H54 (cell line): ENCODE measurements at places on chromosomes 6 and 20.

GRCh38 chr20:17403461-17403860 lies 127.7 kb downstream of the BFSP1 start:
- DNase-seq, result no peak

DNA sequence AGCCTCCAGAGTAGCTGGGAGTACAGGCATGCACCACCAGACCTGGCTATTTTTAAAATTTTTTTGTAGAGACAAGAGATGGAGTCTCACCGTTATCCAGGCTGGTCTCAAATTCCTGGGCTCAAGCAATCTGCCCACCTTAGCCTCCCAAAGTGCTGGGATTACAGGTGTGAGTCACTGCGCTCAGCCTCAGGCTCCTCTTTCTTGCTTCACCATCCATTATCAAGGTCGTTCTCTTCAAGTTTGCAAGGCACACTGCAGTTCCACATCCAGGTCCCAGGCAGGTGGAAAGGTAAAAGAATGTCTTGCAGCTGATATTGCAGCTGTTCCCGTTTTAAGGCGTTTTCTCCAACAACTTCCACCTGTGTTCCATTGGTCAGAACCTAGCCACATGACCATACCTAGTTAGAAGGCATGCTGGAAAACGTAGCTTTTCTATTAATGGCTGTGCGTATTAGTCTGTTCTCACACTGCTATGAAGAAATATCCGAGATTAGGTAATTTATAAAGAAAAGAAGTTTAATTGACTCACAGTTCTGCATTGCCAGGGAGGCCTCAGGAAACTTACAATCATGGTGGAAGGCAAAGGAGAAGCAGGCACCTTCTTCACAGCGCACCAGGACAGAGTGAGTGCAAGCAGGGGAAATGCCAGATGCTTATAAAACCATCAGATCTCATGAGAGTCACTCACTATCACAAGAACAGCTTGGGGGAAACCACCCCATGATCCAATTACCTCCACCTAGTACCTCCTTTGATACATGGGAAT lies 51.7 kb downstream of the PCNA start:
- no peak for DNase-seq

DNA sequence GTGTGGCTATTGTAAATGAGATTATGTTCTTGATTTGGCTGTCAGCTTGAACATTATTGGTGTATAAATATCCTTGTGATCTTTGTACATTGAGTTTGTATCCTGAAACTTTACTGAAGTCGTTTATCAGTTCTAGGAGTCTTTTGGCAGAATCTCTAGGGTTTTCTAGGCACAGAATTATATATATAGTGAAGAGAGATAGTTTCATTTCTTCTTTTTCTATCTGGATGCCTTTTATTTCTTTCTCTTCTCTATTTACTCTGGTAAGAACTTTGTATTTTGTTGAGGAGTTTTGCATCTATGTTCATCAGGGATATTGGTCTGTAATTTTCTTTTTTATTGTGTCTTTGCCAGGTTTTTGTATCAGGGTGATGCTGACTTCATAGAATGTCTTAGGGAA lies 589.2 kb upstream of the MAN1A1 start:
- no peak for DNase-seq

DNA sequence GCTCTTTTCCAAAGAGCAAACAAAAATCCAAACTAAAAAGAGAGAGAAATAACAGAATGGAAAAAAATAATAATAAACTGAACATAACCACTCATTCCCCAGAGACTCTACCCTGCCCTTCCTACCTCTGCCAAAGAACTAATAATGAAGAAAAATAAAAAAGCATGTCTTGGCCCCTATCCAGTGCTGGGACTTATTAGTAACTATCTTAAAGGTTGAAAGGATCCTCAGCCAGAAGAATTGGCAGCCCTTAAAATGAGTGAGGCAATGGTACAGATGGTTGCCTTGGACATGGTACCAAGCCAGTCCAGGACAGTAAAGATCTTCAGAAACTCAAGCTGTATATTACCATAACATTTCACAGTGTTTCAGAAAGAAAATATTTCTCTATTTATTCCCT lies 279.3 kb downstream of the HACE1 start:
- DNase-seq, result no peak

- DNase-seq, result no peak
Measured at GRCh38 chr6:56995347-56995902, 40.5 kb downstream of the BEND6 start.

- DNase-seq, result peak; percentile 86
Measured at GRCh38 chr6:35496841-35497570, at the start of gene TEAD3. TSS of gene TEAD3 (minus strand) at chr6:35497079.

DNA sequence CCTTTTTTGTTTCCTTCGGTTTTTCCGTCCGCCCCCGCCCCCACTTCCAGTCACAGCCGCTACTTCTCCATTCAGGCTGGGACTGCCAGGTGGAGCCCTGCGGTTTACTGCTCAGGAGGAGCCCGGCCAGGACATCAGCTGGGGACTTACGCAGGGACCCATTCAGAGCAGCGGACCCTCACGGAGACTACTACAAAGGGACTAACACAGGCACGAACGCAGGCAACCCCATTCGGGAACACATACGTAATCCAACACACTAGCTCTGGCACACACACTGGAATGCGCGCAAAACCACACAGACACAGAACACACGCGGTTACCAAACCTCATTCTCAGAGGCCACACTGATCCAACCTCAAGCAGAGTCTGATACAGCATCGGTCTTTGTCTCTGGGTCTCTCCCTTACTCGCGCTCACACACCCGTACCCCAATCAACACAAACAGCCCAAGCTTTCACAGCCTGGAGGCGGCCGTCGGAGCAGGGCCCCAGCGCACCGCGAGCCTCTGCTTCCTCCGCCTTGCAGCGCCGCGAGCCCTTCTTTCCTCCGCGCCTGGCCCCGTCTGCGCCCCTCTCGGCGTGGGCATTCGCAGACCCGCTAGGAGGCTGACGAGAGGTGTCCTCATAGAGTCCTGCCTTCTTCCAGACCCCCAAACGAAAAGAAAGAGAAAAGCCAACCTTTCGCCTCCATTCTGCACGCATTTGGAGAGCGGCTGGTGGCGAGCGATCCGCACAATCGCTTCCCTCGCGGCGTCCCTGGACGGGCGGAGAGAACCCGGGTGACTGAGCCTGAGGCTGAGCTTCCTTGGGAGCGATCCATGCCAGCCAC lies 1.1 kb upstream of the SLC32A1 start:
- DNase-seq, result no peak

- DNase-seq, result no peak
Measured at GRCh38 chr6:5697508-5697907, 309.2 kb downstream of the NRN1 start.

DNA sequence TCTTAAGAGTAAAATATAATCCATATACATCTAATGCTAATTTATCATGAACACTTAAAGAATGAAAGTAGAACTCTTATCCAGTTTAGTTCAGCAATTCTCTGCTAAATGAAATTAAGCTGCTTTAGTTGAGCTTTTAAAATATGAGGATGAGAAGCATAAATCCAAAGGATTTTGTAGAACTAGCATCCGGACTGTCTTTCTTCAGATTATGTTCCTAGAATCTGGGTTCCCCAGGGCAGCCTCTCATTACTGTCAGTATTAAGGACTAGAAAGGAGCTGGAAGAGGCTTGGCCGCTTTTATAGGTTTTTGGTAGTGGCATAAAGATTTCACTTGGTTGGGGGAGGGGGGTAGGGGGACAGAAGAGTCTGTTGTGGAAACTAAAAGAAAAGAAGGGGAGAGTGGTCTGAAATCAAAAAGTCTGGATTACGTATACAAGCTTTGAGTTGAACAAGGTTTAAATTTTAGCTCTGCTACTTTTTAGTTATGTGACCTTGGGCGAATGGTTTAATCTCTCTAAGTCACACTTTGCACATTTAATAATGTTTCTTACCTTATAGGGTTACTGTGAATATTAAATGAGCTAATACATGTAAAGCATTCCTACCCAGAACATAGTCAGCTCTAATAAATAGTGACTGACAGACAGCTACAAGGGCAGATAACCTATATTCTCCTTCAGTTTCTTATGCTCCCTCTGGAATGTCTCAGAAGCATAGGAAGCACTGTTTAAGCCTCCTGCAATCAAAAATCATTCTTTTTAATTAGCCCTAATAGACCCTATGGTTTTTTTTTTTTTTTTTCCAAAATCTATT lies 3.7 kb downstream of the SGK1 start:
- DNase-seq, result no peak

DNA sequence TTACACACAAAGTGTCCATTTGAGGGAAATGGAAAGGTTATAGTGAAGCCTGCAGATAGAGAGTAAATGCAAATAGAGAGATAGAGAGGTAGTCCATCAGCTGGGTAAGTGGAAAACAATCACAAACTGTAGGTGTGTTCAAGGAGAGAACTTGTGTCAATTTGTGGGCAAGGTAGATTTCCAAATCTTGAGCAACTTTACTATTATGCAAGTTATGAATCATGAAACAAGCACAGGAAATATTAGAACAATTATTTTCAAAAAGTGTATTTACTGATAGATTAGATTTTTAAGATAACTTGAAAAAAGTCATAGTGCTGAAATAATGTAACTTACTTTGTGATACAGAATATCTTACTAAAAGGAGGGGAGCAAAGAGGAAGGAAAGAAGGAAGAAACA lies 792.9 kb downstream of the EYS start:
- no peak for DNase-seq

DNA sequence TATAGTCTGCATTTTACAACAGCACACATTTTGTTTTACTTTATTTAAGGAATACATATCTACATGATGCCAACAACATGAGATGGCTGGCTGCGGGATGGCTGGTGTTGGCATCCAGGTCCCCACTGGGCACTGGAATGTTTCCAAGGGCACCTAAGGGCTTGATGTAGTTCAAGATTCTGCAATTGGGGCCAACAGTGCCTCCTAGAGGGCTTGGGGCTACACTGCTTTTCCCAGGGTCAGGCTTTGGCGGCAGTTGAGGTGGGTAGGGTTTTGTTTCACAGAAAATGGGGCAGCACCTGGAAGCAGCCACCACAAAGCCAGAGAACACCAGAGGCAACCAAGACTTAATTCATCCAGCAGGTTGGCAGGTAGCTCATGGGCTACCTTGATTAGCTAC lies 202.2 kb upstream of the PRND start:
- DNase-seq, result no peak

- no peak for DNase-seq
Measured at GRCh38 chr6:92534109-92534508, 885.2 kb downstream of the EPHA7 start.

- DNase-seq, result peak; percentile 79
Measured at GRCh38 chr6:29628419-29629281, 4.3 kb downstream of the GABBR1 start.

DNA sequence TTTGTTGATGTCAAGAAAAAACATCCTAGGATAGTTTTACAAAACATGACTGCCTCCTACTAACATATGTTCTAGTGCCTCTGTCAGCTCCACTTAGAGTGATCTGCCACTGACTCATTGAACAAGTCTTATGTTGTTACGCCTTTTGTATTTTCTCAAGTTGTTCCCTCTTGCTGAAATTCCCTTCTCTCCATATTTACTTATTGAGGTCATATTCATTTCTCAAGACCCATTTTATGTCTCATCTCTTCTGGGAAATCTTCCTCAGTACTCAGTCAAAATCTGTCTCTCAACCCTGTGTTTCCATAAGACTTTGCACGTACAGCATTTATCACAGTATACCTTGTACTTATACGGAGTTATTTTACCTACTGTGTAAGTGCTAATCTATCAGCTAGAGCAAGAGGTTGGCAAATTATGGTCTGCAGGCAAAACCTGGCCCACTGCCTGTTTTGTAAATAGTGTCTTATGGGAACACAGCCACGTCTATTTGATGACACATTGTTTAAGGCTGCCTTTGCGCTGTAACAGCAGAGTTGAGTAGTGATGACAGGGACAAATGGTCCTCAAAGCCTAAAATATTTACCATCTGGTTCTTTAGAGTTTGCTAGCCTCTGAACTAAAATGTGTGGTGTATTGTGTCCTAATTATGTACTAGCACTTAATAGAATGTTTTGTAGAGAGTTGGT lies 83.4 kb downstream of the ADGRB3 start:
- no peak for DNase-seq

DNA sequence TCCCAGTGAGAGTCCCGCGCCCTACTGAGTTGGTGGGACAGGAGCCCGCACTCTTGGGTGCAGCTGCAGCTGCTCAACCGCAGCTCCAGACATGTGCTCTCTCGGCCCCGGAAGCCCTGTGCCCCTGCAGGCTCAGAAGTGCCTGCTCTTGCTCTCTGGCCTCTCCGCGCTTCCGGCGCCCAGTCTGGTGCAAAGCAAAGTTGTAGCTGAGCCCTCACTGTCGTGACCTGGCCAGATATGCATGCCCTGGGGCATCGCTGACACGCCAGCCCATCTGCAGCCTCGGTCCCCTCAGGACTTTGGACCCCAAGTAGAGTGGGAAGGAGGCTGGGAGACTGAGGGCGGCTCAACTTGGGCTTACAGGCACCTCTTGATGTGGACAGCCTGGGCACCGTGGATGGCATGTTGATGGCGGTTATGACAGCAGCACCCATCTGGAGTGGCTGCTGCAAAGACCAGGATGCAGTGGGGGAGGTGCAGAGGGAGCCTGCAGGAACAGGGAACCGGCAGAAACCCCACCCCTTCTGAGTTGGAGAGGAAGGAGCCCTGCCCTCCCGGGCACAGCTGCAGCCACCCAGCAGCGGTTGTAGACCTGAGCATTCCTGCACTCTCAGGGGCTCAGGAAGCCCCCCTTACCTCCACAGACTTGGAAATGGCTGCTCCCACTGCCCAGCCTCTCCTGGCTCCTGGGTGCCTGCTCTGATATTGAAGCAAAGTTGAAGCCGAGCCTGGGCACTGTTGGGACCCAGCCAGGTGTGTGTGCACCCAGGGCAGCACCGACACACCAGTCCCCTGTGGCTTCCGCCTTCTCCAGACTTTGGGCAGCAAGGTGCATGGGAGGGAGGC lies 462.6 kb downstream of the TBC1D32 start:
- no peak for DNase-seq

DNA sequence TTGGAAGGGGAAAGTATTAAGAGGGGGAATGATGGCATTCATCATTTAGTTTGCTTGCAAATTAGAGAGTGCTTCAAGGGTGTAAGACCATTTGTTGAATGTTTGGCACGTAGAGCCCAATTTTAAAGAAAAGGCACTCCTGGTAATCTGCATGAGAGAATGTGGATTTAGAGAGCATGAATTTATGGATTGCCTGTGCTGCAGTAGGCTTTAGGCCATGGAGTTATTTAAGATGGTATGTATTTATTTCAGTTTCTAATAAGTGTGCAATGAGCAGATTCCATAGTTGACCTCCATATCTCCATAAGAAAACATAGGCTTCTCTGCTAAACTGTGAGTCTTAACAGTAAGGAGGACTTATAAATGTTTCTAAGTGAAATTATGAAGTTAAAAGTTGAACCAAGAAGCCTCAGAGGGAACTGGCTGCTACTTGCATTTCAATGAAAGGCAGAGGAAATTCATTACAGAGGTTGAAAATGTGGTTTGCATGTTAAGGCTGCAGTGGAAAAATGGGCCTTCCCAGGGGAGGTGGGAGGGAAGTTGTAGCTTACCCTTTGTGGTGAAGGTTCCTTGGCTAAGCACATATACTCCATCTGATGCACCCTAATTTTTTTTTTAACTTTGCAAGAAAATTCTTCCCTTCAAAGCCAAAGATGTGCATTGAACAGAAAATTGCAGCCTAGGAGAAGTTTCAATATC lies 134.2 kb downstream of the CARMIL1 start:
- no peak for DNase-seq

DNA sequence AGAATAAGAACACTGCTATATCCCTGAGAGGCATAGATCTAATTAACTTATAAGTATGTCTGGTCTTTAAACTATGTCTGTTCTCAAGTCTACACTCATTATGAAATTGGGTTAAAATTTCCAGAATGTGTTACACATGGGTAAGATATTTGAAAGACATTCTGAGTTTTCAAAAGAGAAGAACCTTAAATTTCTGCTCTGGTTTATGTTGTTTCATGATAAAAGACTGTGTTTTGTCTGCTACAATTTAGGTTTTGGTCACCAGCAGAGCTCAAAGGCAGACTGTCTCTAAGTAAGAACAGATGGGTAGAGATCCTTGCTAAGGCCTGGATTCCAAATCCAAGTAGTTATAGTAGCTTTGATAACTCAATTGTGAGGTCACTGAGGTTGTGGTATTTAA lies 6.0 kb downstream of the STMND1 start:
- DNase-seq, result no peak
